ENCODE measurements at places on chromosomes 4 and X.

GRCh38 chr4:26342328-26343037, 21.7 kb downstream of the RBPJ start:
- no peak for DNase-seq

GRCh38 chr4:31351695-31352094, 631.5 kb downstream of the PCDH7 start:
- no peak for DNase-seq

GRCh38 chr4:8916906-8917305, 45.3 kb upstream of the HMX1 start:
- DNase-seq, result no peak

DNA sequence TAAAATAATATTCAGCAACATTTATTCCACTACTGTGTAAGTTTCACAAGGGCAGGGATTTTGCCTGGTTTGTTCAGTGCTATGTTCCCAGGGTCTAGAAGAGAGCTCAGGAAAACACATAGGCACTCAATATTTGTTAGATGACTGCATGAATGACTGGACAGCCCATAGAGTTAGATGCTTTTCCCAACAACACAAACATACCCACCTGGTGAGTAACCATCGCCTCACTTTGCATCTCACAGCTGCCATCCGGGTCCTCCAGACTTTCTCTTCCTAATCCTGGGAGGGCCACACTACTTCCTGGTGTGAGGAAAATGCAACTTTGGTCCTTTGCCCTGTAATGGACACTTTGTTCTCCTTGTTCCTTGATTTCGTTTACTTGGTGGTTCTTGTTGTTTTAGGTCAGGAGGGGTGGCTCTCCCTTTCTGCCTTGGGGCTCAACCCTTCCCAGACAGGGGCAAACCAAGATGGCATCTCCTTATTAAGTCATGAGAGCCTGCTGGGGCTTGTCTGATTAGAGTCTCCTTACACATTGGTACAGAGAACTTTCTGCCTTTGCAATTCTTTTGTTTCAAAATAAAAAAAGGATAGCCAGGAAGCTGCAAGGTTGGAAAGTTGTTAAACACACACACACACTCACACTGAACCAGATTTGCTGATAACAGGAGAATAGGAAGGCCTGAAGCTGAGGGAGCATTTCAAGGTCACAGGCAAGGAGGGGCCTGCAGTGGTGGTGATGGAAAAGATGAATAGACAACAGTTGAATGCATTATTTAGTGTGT, 190.6 kb downstream of the MID1IP1 start:
- DNase-seq, result no peak

GRCh38 chrX:981791-982626, 230.4 kb downstream of the CRLF2 start:
- no peak for DNase-seq

DNA sequence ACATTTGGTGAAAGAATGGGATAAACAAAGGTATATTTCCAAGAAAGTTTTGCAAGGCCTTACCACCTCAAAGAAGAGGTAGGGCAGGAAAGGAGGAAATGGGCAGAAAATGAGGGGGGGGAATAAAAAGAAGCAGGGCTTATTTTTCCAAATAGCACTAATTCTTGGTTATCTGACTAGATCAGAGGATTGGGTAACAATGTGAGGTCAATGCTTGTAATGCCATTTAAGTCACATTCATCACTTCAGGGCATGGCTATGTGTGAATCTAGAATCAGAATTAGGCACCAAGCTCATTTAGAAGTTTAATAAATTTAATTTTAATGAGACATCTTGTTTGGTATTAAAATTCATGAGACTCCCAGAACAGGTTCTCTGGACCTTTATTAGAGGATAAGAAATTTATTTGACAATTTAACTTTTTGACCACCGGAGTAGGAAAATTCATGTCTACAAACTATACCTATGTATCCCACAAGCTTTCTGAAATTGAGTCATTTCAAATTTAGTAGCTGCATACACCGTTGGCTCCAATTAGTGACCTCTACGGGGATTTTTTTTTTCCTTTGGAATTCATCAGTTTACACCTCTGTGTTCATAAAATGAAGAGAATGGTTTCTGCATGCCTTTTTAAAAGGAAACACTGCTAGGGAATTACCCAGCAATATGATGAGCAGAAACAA, 1.4 kb upstream of the STS start:
- DNase-seq, result no peak

DNA sequence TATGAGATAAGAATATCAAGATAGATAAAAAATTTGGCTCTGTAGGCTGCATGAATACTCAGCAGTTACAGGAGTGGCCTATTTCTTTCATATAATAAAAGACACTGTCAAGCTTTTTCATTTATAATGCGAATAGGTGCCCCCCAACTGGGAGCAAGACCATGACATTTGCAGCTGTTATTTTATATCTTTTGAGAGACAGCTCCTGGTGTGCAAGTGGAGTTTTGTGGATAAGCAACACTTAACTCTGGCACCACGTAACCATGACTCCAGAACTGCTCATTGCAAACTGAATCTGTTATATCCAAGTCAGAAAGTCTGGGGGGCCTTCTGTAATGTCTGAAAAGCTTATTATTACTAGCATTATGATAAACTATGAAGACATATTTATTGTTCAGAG, 1372.4 kb downstream of the C4orf33 start:
- no peak for DNase-seq

- DNase-seq, result no peak
Observed at GRCh38 chr4:132709056-132709455, 440.0 kb upstream of the PCDH10 start.

DNA sequence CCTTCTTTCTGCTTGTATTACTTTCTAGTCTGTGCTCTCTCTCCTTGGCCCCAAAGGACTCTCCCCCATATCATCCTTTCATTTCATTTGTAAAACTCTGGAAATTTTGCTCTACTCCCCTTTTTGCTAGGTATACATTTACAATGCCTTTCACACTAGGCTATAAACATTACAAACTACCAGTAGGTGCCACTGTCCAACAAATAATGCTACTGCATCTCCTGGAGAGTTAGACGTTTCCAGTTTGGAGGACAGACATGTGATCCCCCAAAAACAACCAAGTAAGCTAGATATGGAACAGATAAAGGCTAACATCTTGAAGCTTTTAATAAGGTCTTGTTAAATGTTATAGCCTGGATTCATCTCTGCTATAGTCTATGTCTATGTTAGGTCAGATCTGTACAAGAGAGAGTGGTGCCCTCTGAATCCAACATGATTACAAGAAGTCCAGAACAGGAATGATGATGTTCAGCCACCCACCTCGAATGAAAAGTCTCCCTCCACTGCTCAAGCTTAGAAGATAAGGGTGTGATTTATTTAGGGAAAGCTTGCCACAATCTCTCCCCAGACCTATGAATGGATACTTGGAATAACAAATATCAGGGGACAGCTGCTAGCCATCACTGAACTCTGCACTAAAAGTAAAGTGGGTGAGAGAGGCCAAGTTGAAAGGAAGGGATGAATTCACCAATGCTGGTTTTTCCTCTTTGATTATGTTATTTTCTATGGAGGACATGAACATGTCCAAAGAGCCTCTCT, 14.3 kb downstream of the CBR4 start:
- peak; percentile 23 for DNase-seq

- DNase-seq, result no peak
Observed at GRCh38 chrX:130836447-130836846, 66.6 kb downstream of the ENOX2 start.

- DNase-seq, result no peak
Observed at GRCh38 chr4:56272003-56272402, 115.3 kb downstream of the AASDH start.

DNA sequence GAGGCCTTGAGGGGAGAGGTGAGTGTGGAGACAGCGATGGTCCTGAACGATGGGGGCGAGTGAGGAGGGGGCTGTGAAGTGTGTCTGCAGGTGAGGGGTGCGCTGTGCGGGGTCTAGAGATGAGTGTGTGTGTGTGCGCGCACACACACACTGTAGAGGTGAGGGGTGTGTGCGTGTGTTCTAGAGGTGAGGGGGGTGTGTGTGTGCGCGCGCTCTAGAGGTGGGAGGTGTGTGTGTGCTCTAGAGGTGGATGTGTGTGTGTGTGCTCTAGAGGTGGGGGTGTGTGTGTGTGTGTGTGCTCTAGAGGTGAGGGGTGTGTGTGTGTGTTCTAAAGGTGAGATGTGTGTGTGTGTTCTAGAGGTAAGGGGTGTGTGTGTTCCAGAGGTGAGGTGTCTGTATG, 574 bp downstream of the BST1 start:
- DNase-seq, result no peak

- DNase-seq, result no peak
Observed at GRCh38 chr4:113823291-113823659, 61.7 kb upstream of the CAMK2D start.

DNA sequence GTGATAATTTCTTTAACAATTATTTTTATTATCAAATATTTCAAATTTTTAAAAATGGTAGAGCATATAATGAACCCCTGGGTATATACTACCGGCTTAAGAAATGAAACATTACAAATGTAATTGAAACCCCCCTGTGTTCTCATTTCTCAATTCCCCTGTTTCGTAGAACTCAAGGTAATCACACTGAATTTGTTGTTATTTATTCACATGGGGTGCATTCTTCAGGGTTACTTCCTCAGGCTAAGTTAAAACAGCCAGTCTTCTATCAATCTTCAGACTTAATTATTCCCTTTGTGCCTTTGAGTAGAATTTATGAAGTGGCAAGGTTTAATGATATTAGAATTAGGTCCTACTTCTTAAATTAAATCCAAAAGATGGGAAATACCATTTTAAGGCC, 128.2 kb downstream of the ANAPC10 start:
- no peak for DNase-seq

- DNase-seq, result no peak
Observed at GRCh38 chr4:99723612-99724011, 66.0 kb upstream of the C4orf54 start.

GRCh38 chr4:183636923-183637322, 22.1 kb downstream of the RWDD4 start:
- DNase-seq, result no peak

- no peak for DNase-seq
Observed at GRCh38 chr4:145635630-145636029, 16.4 kb downstream of the MMAA start.

DNA sequence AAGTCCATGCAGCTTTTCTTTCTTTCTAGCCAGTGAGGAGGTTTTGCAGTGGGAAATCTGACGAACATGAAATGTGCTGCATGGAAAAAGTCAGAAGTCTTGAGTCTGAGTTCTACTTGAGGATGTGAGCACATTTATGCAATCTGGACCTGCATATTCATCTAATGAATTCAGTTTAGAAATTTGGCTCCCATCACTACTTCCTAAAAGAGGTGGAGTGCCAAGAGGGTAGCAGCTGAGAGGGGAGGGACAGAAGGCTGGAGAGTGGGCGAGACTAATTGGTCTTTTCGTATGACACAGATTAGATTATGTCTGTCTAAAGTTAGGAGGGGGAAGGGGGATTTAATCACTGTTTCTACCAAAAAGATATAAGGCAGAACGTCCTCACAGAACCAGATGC, 535.9 kb downstream of the IQCM start:
- DNase-seq, result no peak

DNA sequence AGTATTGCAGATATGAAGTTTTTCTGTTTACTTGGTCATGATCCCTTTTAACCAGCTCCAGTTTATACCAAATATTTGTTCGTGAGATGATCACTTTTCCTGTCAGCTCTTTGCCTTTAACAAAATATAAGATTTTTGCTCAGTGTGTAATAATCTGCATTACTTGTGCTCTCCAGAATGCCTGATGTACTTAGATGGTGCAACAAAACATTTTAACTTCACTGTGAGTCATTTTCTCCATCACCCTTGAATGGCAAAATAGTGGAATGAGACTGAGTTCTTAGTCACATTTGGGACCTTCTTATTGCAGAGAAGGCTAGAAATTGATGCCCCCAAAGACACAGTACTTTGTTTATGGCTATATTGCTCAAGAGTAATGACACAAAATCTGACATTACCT, 252.0 kb downstream of the FRMPD4 start:
- no peak for DNase-seq

- DNase-seq, result no peak
Observed at GRCh38 chrX:110584083-110584482, 211.5 kb downstream of the CHRDL1 start.

- no peak for DNase-seq
Observed at GRCh38 chr4:26594371-26594770, 10.5 kb downstream of the TBC1D19 start.

- no peak for DNase-seq
Observed at GRCh38 chrX:111585337-111585736, 73.9 kb downstream of the SERTM2 start.

- DNase-seq, result no peak
Observed at GRCh38 chr4:22315628-22316027, 200.2 kb downstream of the ADGRA3 start.

DNA sequence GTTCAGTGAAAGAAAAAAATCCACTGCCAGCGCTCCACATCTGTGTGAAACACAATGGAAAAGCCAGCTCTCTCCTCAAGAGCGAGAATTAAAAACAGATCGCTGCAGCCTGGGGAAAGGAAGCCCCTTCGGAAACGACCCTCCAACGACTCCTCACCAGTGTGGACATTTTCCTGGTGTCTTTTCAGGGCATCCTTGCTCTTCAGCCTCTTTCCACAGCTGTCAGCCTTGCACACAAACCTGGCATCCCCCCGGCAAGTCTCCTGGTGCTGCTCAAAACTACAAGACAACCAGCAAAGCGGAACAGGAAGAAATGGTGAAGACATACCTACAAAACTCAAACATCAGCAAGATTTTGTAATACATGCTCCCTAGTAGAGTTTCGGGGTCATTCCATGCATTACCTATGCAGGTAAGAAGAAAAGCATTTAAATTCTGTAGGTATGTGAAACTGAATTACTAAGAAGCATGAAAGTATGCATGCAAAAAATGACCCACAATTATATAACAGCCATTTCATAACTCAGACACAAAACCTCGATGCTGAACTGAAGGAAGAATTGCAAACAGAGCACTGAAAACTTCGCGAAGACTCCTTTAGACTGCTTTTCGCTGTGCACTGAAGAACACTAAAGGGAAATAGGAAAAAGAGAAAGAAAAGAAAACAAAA, 106.1 kb downstream of the PRDM5 start:
- no peak for DNase-seq

DNA sequence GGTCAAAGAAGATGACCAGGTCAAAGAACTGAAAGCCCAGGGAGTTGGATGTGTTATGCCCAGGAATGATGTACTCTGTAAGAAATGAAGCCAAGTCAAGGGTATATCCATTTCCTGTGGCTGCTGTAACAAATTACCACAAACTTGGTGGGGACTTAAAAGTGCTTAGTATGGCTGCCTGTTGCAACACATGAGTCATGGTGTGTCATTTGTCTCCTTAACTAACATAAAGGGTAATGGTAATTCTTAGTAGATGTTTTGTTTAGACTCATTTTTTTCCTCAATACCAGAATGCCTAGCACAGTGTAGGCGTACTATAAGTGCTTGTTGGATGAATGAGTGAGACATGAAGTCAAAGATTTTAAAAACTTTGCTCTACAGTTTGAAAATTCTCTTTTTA, 45.7 kb downstream of the SYTL5 start:
- DNase-seq, result no peak
